H7 (cell line): ENCODE measurements at places on chromosomes 4 and X.

DNA sequence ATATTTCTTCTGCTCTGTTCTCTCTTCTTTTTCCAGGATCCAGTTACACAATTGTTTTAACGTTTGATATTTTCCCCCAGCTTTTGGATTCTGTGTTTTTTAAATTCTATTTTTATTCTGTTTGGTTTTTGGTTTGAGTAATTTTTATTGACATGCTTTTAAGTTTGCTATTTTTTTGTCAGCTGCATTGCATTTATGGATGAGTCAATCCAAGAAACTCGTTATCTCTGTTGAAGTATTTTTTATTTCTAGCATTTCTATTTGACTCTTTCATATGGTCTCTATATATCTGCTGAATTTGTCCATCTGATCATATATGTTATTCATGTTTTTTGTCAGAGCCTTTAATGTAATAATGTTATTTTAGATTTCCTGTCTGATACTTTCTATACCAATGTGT lies 65.6 kb downstream of the DDIT4L start:
- DNase-seq: no peak

DNA sequence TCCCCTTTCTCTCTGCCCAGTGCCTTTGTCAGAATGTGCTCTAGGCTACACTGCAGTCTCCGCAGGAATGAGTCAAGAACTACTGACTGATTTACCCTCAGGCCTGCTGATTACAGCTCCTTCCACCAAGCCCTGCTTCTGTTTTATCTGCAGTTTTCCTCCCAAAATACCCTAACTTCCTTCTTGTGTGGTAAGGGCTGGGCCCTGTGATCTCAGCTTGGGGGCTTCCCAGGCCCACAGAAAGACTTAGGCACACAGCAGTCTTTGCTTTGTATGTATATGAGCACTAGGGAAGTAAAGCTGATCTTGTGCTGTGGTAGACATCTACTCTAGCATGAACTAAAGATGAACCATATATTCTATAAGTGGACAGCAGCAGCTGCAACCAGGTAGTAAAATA lies 18.8 kb downstream of the PAK3 start:
- no peak for DNase-seq

GRCh38 chr4:164442180-164442579 lies 311.8 kb upstream of the SMIM31 start:
- DNase-seq: no peak

- DNase-seq: no peak
These were observed 150.5 kb downstream of the RNF150 start for GRCh38 chr4:140982613-140983340.
